ENCODE measurements at places on chromosomes 6 and 20.

GRCh38 chr6:108795122-108795521 lies 53.1 kb upstream of the ARMC2 start:
- no peak for DNase-seq

DNA sequence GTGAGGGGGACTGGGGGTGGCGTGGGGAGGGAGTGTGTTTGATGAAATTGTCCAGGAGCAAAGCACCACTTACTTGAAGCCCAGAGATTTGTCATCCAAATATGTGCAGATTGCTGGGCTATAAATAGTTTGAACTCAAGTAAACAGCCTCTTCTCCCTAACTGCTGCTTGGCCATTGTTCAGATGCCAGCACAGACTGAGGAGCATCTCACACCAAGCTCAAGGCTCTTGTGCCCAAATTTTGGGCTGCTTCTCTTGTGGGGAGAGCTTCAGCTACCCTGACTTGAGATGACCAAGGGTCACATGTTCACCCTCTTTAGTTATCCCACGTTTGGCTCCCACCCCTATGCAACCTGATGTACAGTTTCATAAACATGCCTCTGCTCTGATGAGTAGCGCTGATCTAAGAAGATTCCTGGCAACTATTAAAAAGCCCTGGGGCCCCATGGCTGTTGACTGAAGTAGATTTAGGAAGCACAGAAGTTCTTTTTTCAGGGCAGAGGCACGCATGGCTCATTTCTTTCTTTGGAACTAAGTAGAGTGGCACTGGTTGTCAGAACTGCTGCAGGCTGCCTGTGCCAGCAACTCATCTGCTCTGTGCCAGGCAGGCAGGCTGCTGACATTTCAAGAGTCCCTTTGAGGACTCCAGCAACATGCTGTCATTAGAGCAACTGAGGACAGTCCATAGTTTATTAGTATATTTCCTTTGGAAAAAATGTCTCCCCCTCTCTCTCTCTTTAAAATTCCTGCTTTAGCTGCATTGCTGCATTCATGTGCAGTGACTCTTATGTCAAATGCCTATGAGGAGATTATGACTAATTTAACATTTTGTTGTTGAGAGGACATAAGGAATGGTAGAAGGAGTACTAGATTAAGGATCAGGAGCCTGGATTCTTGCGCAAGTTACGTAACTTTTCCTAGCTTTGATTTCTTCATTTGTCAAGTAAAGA lies 9.6 kb upstream of the PKIG start:
- DNase-seq: no peak

- DNase-seq: no peak
Observed at GRCh38 chr20:40314278-40314677, 374.8 kb downstream of the MAFB start.

- DNase-seq: no peak
Observed at GRCh38 chr6:21915707-21916260, 322.2 kb downstream of the SOX4 start.

DNA sequence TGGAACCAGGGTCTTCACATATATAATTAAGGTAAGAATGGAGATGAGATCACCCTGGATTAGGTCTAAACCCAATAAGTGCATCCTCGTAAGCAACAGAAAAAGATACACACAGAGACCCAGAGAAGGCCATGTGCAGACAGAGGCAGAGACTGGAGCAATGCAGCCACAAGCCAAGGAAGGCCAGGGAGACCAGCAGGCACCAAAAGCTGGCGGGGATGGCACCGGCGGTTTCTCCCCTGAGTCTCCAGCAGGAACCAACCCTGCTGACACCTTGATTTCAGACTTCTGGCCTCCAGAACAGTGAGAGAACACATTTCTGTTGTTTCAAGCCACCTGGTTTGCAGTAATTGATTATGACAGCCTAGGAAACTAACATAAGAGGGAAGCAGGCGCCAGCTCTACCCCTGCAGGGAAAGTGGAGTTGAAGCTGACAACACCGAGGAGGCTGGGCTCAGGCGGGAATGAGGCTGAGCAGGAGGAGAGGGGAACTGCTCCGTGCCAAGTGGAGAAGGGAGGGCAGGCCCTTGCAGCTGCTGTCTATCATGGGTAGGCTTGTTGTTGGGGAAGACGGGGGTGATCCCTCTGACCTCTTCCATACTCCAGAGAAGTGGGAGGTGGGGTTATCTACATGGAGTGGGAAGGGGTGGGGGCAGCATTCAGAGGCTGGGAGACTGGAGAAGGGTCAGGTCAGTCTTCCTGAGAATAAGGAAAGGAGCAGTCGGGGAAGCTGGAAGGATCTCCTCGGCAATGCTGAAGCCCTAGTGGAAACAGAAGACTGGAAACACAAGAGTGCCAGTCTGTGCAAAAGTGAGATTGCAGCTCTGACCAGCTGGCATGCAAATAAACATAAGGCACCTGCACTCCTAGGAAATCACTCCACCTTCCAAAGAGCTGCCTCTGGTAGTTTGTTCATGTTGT lies 72.7 kb downstream of the NFATC2 start:
- DNase-seq: no peak

DNA sequence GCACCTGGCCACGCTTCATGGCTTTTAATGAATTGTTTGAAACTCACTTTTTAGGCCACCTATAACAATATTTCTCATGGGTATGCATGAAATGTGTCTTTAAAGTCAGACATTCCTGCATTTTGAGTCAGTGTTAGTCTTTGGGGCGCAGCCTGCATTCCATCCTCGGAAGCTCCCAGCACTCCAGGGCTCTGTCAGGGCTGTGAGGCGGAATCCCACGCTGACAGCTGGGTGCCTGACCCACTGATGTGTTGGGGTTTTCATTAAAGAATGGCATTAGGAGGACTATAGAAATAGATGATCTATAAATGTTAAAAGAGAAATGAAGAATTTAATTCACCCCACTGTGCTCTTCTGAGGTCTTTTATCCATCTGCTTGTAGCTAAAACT lies 16.2 kb upstream of the CLDN20 start:
- DNase-seq: no peak

GRCh38 chr6:100464903-100465700 lies at the start of gene SIM1:
TSS of gene SIM1 (minus strand) at chr6:100464921. CDS start at chr6:100463468, 1,453 bp downstream.
- DNase-seq: peak; percentile 24

DNA sequence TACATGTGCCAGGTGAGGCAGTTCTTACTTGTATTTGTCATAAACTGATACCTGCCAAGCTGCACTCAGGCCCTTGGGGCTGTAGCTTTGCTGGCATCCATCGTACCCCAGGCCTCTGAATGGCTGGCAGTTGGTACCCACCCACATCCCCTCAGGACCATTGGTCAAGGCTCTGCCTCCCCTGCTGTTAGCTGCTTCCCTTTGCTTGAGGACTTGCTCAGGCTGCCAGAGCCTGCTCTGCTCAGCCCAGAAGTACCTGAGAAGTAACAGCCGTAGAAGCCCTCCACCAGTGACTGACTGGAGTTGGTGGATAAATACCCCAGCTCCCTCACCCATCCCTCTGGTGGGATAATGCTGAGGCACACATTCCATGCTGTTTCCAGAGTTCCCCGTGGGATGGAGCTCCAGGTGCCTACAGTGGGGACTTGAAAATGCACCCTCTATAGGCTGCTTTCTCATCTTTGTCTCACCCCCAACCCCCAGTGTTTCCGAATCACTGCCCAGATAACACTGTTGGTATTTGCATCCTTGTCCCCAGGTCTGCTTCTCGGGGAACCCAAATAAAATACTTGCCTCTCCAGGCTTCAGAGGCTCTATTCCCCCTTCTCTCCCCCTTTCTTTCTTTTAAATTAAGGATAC lies 7.3 kb downstream of the EBF4 start:
- no peak for DNase-seq

DNA sequence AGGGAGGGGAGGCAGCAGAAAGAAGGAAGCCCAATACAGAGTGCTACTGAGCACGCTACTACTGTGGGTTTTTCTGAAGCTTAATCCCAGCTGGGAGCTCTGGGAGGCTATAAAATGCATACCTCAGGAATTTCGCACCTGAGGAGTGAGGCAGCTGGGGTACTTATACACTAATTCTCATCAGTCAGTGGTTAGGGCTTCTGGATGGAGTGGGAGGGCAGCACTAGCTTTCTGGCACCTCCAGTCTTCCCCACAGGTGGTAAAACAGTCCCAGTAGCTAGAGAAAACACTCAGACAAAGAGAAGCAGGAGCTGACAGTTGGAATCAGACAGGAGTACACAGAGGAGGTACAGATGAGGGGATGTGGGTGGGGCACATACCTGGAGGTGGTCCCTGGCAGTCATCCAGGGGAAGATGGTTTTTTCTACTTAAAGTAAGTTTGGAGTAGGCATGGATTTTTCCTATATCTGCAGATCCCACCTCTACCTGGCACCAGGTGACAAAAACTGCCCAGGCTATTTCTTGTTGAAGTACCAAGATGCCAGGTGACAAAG lies 37.8 kb downstream of the CPXM1 start:
- no peak for DNase-seq

- no peak for DNase-seq
Observed at GRCh38 chr6:42128460-42129359, 13.7 kb downstream of the C6orf132 start.

- no peak for DNase-seq
Observed at GRCh38 chr20:62365814-62366369, 1.2 kb downstream of the LAMA5 start.

- DNase-seq: no peak
Observed at GRCh38 chr20:15702161-15702560, 871.1 kb downstream of the KIF16B start.

DNA sequence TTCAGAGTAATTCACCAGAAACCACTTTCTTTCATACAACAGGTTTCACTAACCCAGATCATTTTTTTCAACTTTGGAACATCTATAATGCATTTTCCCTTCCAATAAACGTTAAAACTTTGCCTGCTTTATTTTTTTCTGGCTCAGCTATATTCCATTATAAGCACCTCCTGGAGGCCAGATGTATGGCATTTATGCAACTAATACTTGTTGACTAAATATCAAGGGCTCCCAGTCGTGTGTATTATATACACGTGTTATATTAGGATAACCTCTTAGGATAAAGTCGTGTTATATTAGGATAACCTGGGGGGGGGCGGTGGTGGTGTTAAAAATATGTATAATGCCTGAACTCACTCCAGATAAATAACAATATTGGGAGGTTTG lies 6.7 kb downstream of the OPN5 start:
- DNase-seq: no peak

- DNase-seq: peak; percentile 70
Observed at GRCh38 chr20:48716086-48716485, 111.7 kb downstream of the PREX1 start.

- DNase-seq: no peak
Observed at GRCh38 chr6:23244300-23244699, 674.9 kb downstream of the HDGFL1 start.

- DNase-seq: no peak
Observed at GRCh38 chr6:31352310-31352682, 4.7 kb downstream of the HLA-B start.

DNA sequence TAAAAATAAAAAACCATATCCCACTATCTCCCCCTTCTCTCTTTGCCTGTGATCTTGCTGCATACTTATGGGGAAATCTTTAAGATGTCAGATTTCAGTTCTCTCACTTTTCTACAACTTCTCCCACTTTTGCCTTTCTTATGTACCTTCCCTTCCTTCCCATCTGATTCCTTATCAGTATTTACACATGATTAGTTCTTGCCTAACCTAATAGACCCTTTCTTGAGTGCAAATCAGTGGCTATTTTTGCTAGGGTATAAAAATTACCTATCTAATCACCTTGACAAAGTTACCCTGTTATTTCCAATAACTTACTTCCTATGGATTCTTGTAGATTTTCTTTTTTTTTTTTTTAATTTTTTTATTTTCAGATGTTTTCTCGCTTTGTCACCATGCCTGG lies 75.7 kb downstream of the PTPRA start:
- DNase-seq: no peak

GRCh38 chr6:35400901-35401311 lies 51.2 kb upstream of the FANCE start:
- no peak for DNase-seq

DNA sequence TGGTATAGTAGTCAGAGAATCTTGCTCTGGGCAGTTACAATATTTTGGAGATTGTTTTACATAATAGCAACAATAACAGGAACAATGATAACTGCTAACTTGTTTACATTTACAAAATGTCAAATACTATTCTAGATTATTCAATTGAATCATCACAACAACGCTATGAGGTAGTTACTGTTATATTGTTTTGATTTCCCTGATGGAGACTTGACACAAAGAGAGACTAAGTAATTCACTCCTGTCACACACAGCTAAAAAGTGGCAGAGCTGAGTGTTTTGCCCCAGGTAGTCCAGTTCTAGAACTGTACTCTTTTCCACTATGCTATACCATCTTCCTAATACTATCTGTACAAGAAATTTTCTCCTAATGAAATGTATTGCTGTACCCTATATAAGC lies 356.1 kb downstream of the LAMA2 start:
- DNase-seq: no peak

DNA sequence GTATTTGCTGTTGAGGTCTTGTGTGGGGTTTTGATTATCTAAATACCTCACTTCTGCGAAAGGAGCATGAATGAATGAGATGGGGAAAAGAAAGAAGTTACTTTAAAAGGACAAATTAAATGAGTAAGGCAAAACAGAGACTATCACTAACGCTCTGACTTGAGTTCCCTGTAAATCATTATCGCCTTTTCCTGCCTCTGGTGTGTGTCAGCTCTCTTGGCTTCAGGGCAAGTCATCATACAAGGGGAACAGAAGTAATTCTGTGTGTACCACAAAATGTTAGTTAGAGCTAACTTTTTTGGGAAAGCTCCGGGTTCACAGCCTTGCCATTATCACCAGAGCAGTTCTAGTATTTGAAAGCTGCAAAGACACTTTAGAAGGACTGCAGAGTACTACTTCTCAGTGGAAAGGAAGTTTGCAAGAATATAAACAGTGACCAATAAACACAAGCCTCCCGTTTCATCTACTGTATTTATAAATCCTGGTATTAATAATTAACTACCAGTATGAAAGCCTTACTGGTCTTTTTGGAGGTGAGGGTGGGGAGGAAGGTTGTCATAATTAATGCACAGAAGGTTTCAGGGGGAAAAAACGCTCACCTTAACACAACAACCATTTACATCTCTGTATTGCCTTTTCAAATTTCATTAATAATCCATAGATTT lies 1.2 kb downstream of the DZANK1 start:
- no peak for DNase-seq

GRCh38 chr20:51570739-51571459 lies 28.4 kb upstream of the NFATC2 start:
- no peak for DNase-seq

DNA sequence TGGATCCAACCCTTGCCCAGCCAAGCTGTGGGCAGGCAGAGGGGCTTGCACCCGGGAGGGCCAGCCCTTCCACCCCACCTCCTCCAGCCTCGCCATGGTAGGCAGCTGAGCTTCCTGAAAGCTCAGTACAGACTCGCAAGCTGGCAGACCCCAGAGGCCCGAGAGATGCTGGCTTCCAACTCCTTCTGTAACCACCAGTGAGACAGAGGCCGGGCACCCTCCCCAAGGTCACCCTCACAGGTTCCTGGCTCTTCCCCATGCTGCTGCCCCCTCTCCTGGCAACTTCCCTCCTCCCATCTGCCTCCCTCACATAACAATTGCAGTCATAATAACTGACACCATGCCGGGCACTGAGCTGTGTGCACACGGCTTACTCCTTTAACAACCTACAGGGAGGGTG lies 26.2 kb upstream of the NOL4L start:
- DNase-seq: no peak

- DNase-seq: no peak
Observed at GRCh38 chr20:9233804-9234203, 164.9 kb downstream of the PLCB4 start.

Data from stimulated activated naive CD8-positive, alpha-beta T cell treated with anti-CD3 and anti-CD28 coated beads, Interleukin-15, Interleukin-2, amounts not matched to agents 100 U/mL and 50 U/mL, for 24 hours (primary cell).